ENCODE measurements at places on chromosomes 2 and 18.

DNA sequence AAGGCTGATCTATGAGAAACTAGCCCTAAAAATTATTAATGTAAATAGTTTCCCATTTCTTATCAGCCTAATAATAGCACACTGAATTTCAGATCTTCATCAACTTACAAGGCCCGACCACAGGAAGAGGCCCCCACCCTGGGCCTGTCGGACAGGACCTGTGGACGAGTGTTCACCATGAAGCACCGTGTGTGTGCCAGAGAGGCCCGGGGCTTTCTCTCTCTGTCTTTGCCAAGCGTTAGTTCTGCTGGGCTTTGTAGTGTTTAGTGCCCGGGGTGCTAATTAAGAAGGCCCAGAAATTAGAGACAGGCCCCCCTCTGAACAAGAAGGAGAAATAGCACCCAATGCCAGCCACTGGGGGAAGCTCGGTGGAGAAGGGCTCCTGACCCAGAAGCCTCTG, 265.7 kb downstream of the TWIST2 start:
- peaks cover 68% of the 10 kb centered on the region for H3K36me3 ChIP-seq
- no peak for DNase-seq
- H3K4me1 ChIP-seq: peaks cover 54% of the 10 kb centered on the region
- H3K4me3 ChIP-seq: no peak overlapping the region
- H3K27me3 ChIP-seq: no peaks in the 10 kb centered on the region
- H3K27ac ChIP-seq: no peak overlapping the region

GRCh38 chr2:71261534-71261933, 34.6 kb upstream of the PAIP2B start:
- no peak overlapping the region for H3K4me3 ChIP-seq
- H3K27me3 ChIP-seq: no peaks in the 10 kb centered on the region
- H3K4me1 ChIP-seq: no peaks in the 10 kb centered on the region

- H3K4me1 ChIP-seq: peaks cover 46% of the 10 kb centered on the region
- no peaks in the 10 kb centered on the region for H3K36me3 ChIP-seq
- H3K27ac ChIP-seq: peak overlapping the region; percentile 79
Measured at GRCh38 chr2:8540552-8541055, 141.3 kb upstream of the ID2 start.

DNA sequence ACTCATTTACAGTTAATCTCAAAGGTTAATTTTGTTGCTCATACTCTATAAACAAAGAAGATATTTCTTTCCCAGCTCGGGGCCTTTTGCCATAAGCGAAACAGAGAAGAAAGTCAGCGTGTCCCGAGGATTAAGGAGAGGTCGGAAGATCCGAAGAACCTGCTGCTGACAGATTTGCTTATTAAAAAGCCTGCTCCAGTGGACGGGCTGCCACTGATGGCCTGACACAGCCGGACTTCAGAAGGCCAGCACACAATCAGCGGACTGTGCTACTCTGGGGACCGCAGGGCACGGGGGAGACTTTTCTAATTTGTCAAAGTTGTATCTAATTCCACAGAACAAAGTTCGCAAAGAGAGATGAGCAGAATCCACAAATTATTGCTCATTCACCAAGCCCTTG, 315.4 kb downstream of the ETAA1 start:
- H3K27me3 ChIP-seq: no peaks in the 10 kb centered on the region
- peak overlapping the region; percentile 30 for H3K27ac ChIP-seq
- H3K36me3 ChIP-seq: no peaks in the 10 kb centered on the region

GRCh38 chr2:101809698-101810097, 112.2 kb downstream of the MAP4K4 start:
- peaks cover 3% of the 10 kb centered on the region for H3K4me1 ChIP-seq
- DNase-seq: no peak
- no peaks in the 10 kb centered on the region for H3K36me3 ChIP-seq
- H3K4me3 ChIP-seq: no peak overlapping the region
- no peak overlapping the region for H3K27ac ChIP-seq

DNA sequence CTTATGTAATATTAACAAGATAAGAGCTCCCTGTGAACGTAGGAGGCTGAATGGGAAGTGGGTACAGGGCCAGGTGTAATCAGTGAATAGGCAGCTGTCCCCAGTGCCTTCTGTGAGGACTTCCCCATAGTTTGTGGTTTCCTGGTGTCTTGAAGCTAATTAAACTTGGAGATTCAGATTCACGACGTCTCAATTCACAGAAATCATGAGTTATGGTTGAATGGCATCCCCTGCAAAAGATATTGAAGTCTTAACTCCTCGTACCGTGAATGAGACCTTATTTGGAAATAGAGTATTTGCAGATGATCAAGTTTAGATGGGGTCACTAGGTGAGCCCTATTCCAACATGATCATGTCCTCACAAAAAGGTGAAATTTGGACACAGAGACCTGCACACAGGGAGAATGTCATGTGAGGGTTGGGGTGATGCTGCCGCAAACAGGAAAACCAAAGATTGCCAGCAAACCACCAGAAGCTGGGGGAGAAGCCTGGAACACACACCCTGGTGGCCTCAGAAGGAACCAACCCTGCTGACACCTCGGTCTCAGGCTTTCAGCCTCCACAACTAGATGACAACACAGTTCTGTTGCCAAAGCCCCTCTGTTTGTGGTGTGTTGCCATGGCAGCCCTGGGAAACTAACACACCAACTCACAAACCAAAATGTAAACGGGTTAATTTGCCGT, 13.2 kb downstream of the ARL4C start:
- H3K27ac ChIP-seq: no peak overlapping the region
- no peaks in the 10 kb centered on the region for H3K27me3 ChIP-seq
- H3K36me3 ChIP-seq: peaks cover 20% of the 10 kb centered on the region
- no peak overlapping the region for H3K4me3 ChIP-seq

- DNase-seq: no peak
- H3K36me3 ChIP-seq: no peaks in the 10 kb centered on the region
- no peaks in the 10 kb centered on the region for H3K4me1 ChIP-seq
- no peak overlapping the region for H3K27ac ChIP-seq
- H3K27me3 ChIP-seq: peaks cover 19% of the 10 kb centered on the region
Measured at GRCh38 chr18:79019881-79020280, 40.3 kb downstream of the SALL3 start.

- H3K36me3 ChIP-seq: no peaks in the 10 kb centered on the region
- H3K4me1 ChIP-seq: no peaks in the 10 kb centered on the region
- DNase-seq: no peak
- no peak overlapping the region for H3K27ac ChIP-seq
- no peak overlapping the region for H3K4me3 ChIP-seq
- H3K27me3 ChIP-seq: no peaks in the 10 kb centered on the region
Measured at GRCh38 chr2:168433527-168433926, 22.5 kb upstream of the CERS6 start.

DNA sequence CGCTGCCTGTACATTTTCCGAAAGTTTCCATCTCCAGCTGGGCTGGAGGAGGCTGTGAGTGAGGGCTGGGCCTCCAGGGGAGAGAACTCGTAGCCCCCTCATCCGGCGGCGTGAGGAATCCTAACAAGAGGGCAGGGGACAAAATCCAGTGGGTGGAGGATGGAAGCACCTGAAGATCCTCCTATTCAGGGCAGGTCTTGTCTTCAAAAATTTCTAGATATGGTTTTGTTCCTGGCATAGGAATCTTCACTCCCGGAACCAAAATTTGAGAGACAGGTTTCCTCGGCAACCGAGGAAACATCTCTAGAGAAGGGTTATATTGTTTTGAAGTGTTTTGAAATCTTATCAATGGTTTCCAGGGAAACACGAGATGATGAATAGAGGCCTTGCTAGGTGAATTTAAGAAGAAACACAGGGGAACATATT, 136.7 kb downstream of the SH3BP4 start:
- no peak for DNase-seq
- no peaks in the 10 kb centered on the region for H3K4me1 ChIP-seq
- peak overlapping the region; percentile 6 for H3K27ac ChIP-seq
- no peaks in the 10 kb centered on the region for H3K27me3 ChIP-seq
- H3K36me3 ChIP-seq: no peaks in the 10 kb centered on the region

DNA sequence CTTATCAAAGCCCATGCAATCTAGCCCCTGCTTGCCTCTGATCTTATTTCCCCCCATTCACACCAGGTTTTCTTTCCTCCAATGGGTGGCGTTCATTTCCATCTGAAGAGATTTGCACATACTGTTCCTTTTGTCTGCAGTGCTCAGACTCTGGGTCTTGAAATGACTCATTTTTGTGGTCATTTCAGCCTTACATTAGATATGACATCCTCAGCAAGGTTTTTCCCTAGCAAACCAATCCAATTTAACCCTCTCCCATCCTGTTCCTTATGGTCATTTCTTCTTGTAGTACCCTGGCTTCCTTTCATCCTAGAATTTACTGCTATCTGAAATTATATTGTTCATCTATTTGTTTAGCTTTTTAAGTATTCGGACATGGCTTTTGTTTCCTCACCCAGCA, 42.5 kb upstream of the SCN1A start:
- no peaks in the 10 kb centered on the region for H3K4me1 ChIP-seq
- H3K27me3 ChIP-seq: no peaks in the 10 kb centered on the region
- no peaks in the 10 kb centered on the region for H3K36me3 ChIP-seq
- no peak for DNase-seq
- no peak overlapping the region for H3K4me3 ChIP-seq

- no peaks in the 10 kb centered on the region for H3K36me3 ChIP-seq
- H3K27me3 ChIP-seq: no peaks in the 10 kb centered on the region
- DNase-seq: no peak
- H3K4me1 ChIP-seq: no peaks in the 10 kb centered on the region
Measured at GRCh38 chr2:176446718-176447414, 177.6 kb downstream of the MTX2 start.

DNA sequence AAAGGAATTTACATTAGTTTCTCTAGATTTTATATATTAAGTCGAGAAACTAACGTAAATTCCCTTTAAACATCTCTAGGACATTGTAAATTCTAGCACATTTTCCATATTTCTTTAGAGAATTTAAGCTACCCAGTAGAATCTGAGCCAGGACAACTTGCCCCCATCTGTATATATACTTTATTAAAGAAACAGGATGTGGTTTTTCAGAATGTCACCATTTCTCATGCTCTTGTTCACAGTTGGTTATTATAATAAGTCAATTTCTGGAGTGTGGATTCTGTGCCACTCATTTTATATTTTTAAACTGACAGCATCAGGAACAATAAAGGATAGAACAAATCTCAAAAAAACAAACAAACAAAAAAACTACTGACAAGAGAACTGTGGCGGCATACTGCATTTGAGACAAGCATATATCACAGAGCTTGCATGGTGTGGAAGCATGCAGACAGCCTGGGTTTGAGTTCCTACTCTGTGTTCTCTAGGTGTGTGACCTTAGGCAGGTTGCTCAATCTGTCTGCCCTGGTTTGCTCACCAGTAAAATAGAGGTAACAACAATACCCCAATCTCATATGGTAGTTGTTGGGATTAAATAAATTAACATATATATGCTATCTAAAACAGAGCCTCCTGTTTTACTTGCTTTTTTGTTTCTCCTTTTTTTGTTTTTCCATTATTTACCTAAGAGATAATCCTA, 61.4 kb upstream of the DNER start:
- H3K27me3 ChIP-seq: no peaks in the 10 kb centered on the region
- no peak overlapping the region for H3K27ac ChIP-seq
- no peak overlapping the region for H3K4me3 ChIP-seq
- peaks cover 16% of the 10 kb centered on the region for H3K4me1 ChIP-seq
- H3K36me3 ChIP-seq: peaks cover 20% of the 10 kb centered on the region
- DNase-seq: no peak

DNA sequence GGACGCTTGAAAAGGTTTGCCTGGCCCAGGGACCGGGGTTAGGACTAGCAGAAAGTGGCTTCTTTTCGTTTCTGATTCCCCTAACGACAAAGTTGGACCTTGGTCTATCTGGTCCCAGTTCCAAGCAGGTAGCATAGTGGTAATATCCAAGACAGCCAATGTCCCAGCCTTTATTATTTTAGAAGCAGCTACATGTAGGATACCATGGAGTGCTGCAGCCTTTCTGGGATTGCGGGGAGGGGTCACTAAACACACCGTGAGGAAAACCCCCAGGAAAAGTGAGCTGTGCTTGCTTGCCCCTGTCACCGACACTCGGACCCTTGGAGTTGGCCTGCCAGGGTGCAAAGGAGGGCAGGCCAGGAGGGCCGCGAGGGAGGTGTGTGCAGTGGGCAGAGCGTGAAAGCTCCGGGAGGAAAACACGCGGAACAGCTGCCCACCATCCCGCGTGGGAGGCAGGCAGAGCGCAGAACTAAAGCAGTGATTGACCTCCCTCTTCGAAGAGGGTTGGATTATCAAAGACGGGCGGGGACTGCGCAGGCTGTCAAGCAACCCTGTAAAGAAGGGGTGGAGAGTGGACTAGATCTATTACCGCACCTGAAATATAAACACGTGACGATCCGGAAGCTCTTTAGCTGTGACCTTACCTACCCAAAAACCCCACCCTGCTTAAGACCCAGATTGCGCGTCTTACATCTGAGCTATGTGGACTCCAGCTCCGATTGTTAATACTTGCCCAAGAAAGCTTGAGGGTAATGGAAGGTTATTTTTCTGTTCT, 624 bp upstream of the MAP4K3 start:
- peak overlapping the region; percentile 95 for H3K27ac ChIP-seq
- no peaks in the 10 kb centered on the region for H3K27me3 ChIP-seq
- no peak for DNase-seq
- peak overlapping the region; percentile 80 for H3K4me3 ChIP-seq

DNA sequence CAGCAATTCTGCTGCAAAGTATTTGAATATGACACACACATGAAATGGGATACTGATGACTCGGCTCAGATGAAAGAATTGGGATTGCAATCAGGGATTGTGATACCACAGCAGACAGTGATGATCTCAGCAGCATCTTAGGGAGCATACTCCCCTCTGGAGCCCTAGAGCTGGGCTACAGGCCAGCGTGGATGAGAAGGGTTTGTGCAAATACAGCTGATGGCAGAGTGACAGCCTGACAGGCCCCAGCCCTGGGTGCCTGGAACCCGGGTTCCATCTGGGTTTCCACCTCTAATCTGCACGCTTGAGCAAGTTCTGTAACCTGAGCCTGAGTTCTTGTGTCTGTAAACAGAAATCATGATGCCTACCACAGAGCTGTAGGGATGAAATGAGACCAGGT, 418.0 kb downstream of the LRATD1 start:
- no peak overlapping the region for H3K27ac ChIP-seq
- no peak overlapping the region for H3K4me3 ChIP-seq
- no peak for DNase-seq
- no peaks in the 10 kb centered on the region for H3K27me3 ChIP-seq
- H3K36me3 ChIP-seq: no peaks in the 10 kb centered on the region

- H3K27me3 ChIP-seq: no peaks in the 10 kb centered on the region
- no peaks in the 10 kb centered on the region for H3K4me1 ChIP-seq
- DNase-seq: no peak
- no peak overlapping the region for H3K27ac ChIP-seq
- no peaks in the 10 kb centered on the region for H3K36me3 ChIP-seq
- H3K4me3 ChIP-seq: no peak overlapping the region
Measured at GRCh38 chr2:45806563-45807358, 155.3 kb downstream of the PRKCE start.

GRCh38 chr2:227411320-227411989, 23.7 kb upstream of the SCYGR1 start:
- H3K4me1 ChIP-seq: peaks cover 48% of the 10 kb centered on the region
- peak overlapping the region; percentile 59 for H3K27ac ChIP-seq
- H3K4me3 ChIP-seq: no peak overlapping the region
- H3K27me3 ChIP-seq: no peaks in the 10 kb centered on the region
- no peaks in the 10 kb centered on the region for H3K36me3 ChIP-seq

GRCh38 chr2:96912346-96913116, 42.7 kb upstream of the SEMA4C start:
- no peak overlapping the region for H3K27ac ChIP-seq
- peaks cover 55% of the 10 kb centered on the region for H3K4me1 ChIP-seq
- no peaks in the 10 kb centered on the region for H3K36me3 ChIP-seq
- no peak for DNase-seq
- H3K27me3 ChIP-seq: no peaks in the 10 kb centered on the region

Measured in esophagus squamous epithelium (tissue), 5 donors.